ENCODE measurements at places on chromosomes 5 and 9.

DNA sequence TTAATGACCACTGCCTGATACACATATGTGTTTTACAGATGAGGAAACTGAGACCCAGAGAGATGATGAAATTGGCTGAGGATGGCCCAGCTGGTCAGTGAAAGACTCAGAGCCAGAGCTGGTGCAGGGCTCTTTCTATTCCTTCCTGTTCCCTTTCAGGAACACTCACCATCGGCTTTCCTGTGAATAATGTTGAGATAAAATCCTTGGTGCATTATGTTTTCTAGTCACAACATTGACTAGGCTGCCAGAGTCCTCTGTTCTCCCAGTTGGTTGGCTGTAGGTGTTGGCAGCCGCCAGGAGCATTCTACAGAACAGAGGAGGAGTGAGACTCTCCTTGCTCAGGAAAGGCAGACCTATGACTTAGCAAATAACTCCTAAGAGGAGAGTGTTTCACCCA lies 14.8 kb downstream of the TGFBI start:
- DNase-seq, result no peak

- no peak for DNase-seq
Observed at GRCh38 chr9:127262602-127263001, 2.0 kb upstream of the GARNL3 start.

GRCh38 chr5:39570403-39571027 lies 145.7 kb upstream of the DAB2 start:
- DNase-seq, result no peak

DNA sequence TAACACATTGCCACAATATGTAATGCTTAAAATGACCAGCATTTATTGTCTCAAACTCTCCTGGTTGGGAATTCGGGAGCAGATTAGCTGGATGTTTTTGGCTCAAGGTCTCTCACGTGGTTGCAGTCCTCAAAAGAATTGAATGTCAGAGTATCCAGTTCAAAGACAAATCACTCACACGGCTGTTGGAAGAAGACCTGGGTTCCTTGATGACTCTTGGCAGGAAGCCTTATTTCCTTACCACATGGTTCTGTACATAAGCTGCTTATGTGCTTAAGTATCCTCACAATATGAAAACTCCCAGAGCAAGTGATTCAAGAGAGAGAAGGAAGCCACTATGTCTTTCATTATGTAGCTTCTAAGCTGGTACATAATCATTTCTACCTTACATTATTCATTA lies 230.3 kb upstream of the PTPRD start:
- no peak for DNase-seq

DNA sequence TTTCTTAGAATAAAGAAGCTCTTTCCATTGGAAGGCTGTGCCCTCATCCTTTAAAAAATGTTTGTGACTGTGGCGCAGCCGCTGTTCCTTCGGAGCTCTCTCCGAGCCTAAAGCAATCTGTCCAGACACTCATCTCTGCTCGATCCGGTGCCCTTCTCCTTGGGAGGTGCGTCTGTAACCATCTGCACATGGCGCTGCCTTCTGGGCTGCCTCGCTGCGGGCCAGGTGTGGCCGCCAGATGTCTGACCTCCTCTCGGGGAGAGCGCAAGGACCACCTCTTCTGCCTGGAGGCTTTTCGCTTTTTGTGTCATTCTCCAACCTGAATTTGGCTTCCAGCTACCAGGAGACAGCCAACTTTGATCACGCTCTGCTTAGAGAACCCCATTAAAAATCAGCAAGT lies 153.4 kb upstream of the PTCH1 start:
- DNase-seq, result no peak

DNA sequence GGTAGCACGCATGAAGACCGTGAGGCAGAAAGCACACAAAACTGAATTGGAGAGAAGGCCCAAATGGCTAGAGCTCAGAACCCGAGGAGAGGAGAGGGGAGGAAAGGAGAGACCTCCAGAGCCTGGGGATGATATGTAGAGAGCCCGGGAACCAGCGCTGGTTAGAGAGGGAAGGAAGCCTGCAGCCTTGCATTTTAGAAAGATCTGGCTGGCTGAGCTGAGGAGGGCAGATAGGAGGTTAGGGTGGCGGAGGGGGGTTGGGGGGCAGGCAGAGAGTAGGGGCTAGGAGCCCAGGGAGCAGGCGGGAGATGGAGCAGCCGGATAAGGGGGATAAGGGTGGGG lies 127.2 kb downstream of the C9orf50 start:
- DNase-seq, result no peak

- DNase-seq, result no peak
Observed at GRCh38 chr9:124257070-124257843, 492 bp upstream of the NEK6 start.

DNA sequence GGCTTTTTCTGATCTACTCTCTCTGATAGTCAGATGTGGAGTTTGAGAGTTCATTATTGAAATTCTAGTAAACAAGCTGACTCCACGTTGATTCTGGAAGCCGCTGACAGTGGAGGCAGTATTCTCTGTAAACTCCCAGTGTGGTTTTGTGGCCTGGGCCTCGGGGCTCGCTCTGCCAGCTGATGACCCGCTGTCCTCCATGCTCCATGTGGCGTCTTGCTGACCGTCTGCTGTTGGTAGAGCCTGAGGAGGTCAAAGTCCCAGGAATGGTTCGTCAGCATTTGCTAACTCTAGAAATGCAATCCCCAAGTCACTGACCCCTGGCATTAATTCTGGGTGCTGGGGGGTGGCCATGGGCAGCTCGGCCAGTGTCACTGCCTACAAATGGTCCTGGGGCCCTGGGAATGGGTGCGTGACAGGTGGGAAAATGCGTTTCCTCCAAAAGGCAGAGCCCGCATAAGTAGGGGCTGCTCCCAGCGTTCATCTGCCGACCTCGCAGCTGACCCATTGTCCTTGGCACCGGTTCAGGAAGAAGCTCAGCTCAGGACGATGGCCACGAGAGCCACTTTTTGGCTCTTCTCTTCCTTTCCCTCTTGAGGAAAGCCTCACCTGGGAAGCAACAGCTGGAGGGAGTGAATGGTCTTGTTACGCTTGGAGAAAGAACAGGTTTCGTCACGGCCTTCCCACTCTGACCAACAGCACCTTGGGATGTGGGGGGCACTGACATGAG lies 55.1 kb downstream of the MRPL36 start:
- DNase-seq, result no peak

- DNase-seq, result no peak
Observed at GRCh38 chr5:76106149-76106548, 23.0 kb downstream of the SV2C start.

- DNase-seq, result no peak
Observed at GRCh38 chr9:106644661-106645060, 218.3 kb upstream of the ZNF462 start.

GRCh38 chr5:157917491-157917890 lies 58.5 kb upstream of the CLINT1 start:
- DNase-seq, result no peak

- DNase-seq, result no peak
Observed at GRCh38 chr9:5052838-5053237, 67.8 kb downstream of the JAK2 start.

DNA sequence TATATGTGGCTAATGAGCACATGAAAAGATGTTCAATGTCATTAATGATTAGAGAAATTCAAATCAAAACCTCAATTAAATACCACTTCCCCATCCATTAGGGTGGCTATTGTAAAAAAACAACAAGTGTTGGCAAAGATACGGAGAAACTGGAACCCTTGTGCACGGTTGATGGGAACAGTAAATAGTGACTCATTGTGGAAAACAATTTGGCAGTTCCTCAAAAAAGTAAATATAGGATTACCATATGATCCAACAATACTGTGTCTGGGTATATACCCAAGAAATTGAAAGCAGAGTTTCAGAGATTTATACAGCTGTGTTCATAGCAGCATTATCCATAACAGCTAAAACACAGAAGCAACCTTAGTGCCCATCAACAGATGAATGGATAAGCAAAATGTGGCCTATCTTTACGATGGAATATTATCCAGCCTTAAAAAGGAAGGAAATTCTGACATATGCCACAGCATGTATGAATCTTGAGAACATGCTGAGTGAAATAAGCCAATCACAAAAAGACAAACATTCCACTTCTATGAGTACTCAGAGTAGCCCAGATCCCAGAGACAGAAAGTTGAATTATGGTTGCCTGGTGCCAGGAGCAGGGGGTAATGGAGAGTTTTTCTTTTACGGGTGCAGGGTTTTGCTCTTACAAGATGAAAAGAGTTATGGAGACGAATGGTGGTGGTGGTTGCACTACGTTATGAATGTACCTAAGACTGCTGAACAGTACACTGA lies 41.4 kb upstream of the LRRC14B start:
- DNase-seq, result no peak

- DNase-seq, result no peak
Observed at GRCh38 chr5:136120529-136120928, 12.1 kb upstream of the SMAD5 start.

GRCh38 chr5:143165049-143165880 lies 238.2 kb downstream of the NR3C1 start:
- no peak for DNase-seq

- DNase-seq, result no peak
Observed at GRCh38 chr9:84999788-85000187, 330.3 kb downstream of the NTRK2 start.

GRCh38 chr9:76905791-76906646 lies at the start of gene PRUNE2:
TSS of gene PRUNE2 (minus strand) at chr9:76906114. CDS start at chr9:76905963, 151 bp downstream.
- no peak for DNase-seq

GRCh38 chr9:120708526-120709224 lies 5.6 kb downstream of the MEGF9 start:
- DNase-seq, result no peak

DNA sequence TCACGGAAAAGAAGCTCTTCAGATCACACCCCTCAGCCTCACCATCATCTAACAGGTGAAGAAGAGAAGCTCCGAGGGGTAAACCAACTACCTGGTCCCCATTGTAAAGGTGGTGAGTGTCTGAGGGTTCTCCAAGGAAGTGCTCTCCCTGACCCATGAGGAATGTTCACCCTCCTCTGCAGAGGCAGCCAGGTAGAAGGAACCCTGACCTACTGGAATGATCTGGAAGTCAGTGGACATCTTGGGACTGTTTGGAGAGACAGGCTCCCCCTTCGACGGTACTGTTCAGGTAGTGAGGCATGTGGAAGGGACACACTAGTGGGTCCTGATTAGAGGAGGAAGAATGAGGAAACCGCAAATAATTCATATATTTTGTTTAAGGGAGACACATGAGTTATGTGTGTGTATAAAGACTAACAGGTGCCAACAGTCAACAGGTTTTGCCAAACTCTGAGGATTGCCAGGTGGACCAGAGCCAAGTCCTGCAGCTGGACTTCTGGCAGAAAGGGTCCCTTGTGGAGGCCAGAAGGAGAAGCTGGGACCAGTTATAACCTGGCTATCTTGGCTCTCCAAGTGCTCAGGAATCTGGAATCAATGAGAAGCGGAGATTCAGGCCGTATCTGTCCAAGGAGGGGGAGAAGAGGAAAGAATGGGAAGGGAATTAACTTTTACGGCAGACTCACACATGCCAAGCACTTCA lies 3.0 kb upstream of the ZBTB34 start:
- DNase-seq, result no peak

DNA sequence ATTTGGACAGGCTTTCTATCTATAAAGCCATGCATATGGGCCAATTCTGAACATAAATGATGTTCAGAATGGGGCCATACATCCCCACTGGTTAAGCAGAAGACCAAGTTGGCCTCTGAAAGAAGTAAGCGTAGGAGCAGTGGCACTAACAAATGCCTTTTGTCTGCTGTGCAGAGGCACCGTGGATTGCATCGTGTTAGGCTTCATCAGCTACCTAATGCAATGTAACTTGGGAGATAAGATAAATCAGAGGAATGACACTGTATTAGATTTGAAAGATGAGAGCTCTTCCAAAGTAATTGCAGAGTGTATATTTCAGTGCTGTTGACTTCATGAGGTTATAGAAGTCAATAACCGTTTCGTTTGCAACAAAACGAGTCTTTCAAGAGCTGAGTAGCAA lies 148.1 kb downstream of the PARP8 start:
- DNase-seq, result no peak

DNA sequence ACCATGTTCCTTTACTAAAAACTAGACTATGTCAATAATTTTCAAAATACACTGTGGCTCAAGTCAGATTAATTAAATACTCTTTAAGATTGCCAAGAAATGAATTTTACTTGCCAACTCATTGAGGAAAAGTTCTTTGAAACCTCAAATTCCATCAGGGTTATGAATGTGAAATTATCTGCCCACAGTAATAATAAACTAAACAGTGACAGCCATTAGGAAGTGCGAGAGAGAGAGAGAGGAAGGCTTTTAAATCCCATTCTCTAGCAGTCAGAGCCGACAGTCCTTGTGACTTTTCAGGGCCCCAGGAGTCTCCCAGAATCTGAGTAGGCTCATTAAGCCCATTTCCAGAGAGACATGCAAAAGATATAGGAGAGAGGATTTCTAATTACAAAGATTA lies 236.1 kb downstream of the MARCHF11 start:
- no peak for DNase-seq

- no peak for DNase-seq
Observed at GRCh38 chr5:145162626-145163025, 672.5 kb downstream of the PRELID2 start.

GRCh38 chr9:31045810-31046209 lies 1338.6 kb upstream of the ACO1 start:
- no peak for DNase-seq

DNA sequence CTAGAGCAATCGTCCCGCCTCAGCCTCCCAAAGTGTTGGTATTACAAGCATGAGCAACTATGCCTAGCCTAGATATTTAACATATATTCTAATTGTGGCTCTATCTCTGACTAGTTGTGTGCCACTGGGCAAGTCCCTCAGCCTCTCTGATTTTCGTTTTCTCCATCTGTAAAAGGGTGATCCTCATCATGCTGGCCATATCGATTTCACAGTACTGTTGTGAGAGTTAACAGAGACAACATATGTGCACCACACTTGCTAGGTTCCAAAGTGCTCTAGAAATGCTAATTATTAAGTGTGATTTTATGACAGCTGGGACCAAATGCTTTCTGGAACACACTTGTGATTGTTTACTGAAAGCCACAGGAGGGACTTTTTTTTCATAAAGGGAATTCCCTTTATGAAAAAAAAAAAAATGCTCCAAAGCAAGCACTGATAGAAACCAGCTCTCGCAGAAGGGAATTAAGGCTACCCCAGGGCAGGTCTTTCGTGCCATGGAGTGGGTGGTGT lies 78.5 kb upstream of the EPB41L4B start:
- no peak for DNase-seq

DNA sequence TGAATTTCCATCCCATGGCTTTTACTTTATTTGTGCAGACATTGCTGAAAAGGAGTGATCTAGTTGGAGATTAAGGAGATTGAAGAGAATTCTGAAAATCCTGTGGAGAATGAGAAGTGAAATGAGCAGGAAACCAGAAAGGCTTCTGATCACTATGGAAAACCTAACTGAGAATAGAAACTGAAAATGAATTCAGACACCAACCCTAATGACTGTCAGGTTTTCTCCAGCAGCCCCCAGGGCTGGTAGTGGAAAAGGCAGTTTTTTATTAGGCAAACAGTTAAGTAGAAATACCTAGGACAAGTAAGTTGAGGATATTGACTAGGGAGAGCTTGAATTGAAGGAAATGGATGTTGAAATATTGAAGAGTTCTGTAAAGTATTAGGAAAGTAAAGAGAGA lies 14.7 kb upstream of the ARRDC3 start:
- no peak for DNase-seq

DNA sequence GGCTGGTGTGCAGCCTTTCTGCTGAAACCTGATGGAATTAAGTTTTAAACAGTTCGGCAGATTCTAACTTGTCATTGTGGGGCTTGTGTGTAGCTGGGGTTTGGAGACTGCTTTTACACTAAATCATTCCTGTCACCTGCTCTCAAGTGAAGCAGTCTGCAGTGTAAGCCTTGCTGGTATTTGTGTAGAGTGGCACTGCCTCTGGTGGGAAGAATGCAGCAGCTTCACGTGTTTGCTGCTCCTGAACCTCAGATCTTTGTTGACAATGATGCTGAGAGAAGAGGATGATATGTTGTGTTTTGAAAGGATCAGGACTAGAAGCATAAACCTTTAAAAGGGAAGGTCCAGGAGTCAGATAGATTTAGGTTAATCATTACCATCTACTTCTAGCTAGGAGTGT lies 88.1 kb downstream of the KDM4C start:
- no peak for DNase-seq

All from activated naive CD4-positive, alpha-beta T cell (primary cell).